IMR-90 (cell line): ENCODE measurements at places on chromosomes 7 and 10. TPM values are rescaled to one million over a fixed set of nuclear protein-coding genes. Genes with fewer than 3 reads are reported as not detected.

GRCh38 chr7:140672382-140673062 is at the start of gene ADCK2:
TSS of gene ADCK2 (plus strand) at chr7:140672945. CDS start at chr7:140673331, 386 bp downstream.
- H3K4me1 ChIP-seq: 0 out of 2 replicates have a peak, but pooled peaks cover 2% of the 10 kb centered on the region
- peak within 1 kb of the TSS; percentile 71 for H3K4me3 ChIP-seq
- no peak within 1 kb of the TSS; the same call in 1 of the 2 replicates for H3K27ac ChIP-seq
- no peak for DNase-seq

GRCh38 chr10:58868736-58869435 is 307.6 kb upstream of the PHYHIPL start:
- H3K27me3 ChIP-seq: no peaks in the 10 kb centered on the region; the same call in 1 of the 2 replicates
- H3K4me3 ChIP-seq: no peak overlapping the region
- peak; percentile 43 for DNase-seq
- H3K36me3 ChIP-seq: no peaks in the 10 kb centered on the region
- 0 out of 2 replicates have a peak, but pooled peaks cover 3% of the 10 kb centered on the region for H3K4me1 ChIP-seq

DNA sequence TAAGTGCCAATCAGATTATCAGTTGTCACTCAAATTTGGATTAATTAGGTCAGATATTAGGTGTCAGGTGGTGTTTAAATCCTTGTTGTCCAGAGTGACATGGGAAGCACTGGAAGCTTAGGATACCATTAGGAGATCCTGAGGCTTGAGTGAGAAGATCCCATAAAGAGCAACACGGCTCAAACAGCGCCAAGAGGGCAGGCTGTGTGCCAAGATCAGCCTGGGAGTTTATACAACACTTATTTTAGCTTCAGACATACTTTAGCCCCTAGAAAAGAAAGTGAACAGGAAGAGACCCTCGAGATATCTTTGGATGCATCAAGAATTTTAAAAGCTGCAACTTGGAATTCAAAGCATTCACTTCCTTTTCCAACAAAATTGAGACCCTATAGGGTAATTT is 14.2 kb upstream of the ACTA2 start:
- H3K36me3 ChIP-seq: no peaks in the 10 kb centered on the region
- no peaks in the 10 kb centered on the region for H3K27me3 ChIP-seq
- peaks cover 7% of the 10 kb centered on the region for H3K4me1 ChIP-seq
- H3K27ac ChIP-seq: no peak overlapping the region
- no peak overlapping the region for H3K4me3 ChIP-seq

- H3K36me3 ChIP-seq: no peaks in the 10 kb centered on the region
- H3K4me3 ChIP-seq: no peak overlapping the region
Observed at GRCh38 chr10:62492012-62492869, 118.1 kb downstream of the ZNF365 start.

GRCh38 chr10:78390817-78391216 is 357.2 kb downstream of the RPS24 start:
- H3K27me3 ChIP-seq: peaks cover 45% of the 10 kb centered on the region
- H3K4me1 ChIP-seq: no peaks in the 10 kb centered on the region
- H3K27ac ChIP-seq: no peak overlapping the region
- no peak for DNase-seq

DNA sequence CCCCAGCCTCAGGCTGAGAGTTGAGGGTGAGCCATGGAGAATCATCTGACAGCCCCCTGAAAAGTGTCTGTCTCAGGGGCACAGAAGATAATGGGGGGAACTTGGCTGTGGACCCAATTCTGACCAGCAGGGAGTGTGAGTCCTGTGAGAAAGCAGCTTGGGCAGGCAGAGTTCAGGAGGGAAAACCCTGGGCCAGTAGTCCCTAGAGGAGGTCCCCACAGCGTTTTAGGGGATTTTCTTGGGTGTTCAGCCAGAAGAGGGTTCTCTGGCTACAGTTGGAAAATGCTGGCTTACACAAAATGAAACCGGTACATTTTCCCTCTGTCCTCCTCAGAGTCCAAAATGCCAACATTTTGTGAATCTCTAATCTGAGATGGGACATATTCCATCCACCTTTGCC is 35.8 kb upstream of the TRIM8 start:
- H3K27me3 ChIP-seq: no peaks in the 10 kb centered on the region
- no peak overlapping the region for H3K27ac ChIP-seq
- no peak for DNase-seq
- H3K4me1 ChIP-seq: peaks cover 27% of the 10 kb centered on the region
- H3K4me3 ChIP-seq: no peak overlapping the region
- H3K36me3 ChIP-seq: peaks cover 8% of the 10 kb centered on the region; the same call in 1 of the 2 replicates

- H3K27ac ChIP-seq: no peak overlapping the region
- H3K36me3 ChIP-seq: no peaks in the 10 kb centered on the region
- H3K4me3 ChIP-seq: no peak overlapping the region
- H3K27me3 ChIP-seq: peaks cover 7% of the 10 kb centered on the region
- H3K4me1 ChIP-seq: peaks cover 5% of the 10 kb centered on the region
Observed at GRCh38 chr10:44464503-44464902, 79.6 kb upstream of the CXCL12 start.

DNA sequence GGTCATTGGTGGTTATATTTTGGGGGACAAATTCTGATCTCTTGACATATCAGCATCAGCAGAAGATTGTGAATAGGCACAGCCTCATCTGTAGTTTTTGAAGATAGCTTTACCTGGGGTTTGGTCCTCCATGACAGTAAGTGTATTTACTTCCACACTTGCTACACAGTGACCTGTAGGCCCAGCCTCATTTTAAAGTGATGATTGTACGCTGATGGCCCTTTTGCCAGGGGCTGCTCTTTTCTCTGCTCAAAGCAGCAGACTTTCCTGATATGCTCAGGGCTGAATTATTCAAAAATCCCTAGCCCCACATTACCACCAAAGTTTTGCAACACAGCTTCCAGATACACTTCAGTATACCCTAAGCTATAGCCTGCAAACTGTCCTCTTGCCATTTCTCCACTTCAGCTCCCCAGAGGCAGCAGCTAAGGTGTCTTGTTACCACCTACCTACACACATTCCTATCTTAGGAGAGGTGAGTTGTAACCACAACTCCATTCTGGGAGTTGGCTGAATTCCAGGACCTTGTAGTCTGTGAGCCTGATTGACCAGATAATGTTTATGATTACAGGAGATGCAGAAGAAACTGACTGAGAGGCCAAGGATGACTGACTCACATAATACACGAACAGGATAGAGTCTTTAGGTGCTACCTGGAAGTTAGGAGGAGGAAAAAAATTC is 6.0 kb downstream of the ASB4 start:
- H3K4me3 ChIP-seq: no peak overlapping the region
- H3K4me1 ChIP-seq: no peaks in the 10 kb centered on the region
- H3K27me3 ChIP-seq: peaks cover 3% of the 10 kb centered on the region; the same call in 1 of the 2 replicates
- H3K36me3 ChIP-seq: no peaks in the 10 kb centered on the region
- H3K27ac ChIP-seq: no peak overlapping the region

- DNase-seq: no peak
- H3K4me1 ChIP-seq: peaks cover 7% of the 10 kb centered on the region
- H3K4me3 ChIP-seq: no peak overlapping the region
- no peak overlapping the region for H3K27ac ChIP-seq
Observed at GRCh38 chr7:116711790-116712189, 39.8 kb downstream of the MET start.

DNA sequence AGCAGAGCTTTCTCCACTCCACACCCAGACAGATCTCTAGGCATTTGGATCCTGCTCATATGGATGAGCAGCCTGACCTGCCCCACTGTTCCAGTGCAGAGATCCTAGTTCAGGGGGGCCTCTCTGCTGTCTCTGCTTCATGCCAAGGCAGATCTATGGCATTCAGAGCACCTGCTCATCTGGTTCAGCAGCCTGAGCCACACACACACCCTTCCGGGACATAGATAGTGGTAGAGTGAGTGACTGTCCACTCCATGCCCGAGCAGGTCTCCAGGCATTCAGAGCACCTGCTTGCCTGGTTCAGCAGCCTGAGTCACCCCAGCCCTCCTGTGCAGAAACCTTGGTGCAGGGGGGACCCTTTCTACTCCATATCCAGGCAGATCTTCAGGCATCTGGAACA is 54.3 kb upstream of the ZNF800 start:
- H3K4me1 ChIP-seq: no peaks in the 10 kb centered on the region
- no peak overlapping the region for H3K4me3 ChIP-seq
- H3K27me3 ChIP-seq: peaks cover 1% of the 10 kb centered on the region

DNA sequence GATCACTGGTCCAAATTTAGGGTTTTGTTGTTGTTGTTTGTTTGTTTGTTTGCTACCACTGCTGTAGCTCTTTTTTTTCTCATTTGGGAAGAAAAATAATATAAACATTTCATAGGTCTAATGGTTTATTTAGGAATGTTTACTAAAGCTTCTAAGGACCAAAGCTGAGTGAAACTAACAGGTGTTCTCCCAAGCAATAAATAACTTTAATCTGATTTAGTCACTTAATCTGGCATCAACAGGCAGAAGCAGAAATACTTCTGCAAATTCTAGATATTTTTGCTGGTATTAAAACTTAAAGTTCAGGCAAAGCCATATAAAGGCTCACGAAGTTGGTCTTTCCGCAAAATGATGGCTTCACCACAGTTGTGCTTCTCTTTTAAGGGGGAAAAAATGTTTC is 144.5 kb upstream of the YAE1 start:
- H3K4me3 ChIP-seq: no peak overlapping the region
- H3K27ac ChIP-seq: no peak overlapping the region
- no peaks in the 10 kb centered on the region for H3K4me1 ChIP-seq
- no peaks in the 10 kb centered on the region for H3K36me3 ChIP-seq
- DNase-seq: no peak

GRCh38 chr10:62083412-62084267 is 182.1 kb downstream of the ARID5B start:
- peak overlapping the region; percentile 93 for H3K27ac ChIP-seq
- H3K4me3 ChIP-seq: no peak overlapping the region
- peaks cover 56% of the 10 kb centered on the region for H3K36me3 ChIP-seq
- H3K27me3 ChIP-seq: no peaks in the 10 kb centered on the region
- DNase-seq: peak; percentile 84

GRCh38 chr7:51286401-51286800 is 30.2 kb downstream of the COBL start:
- DNase-seq: no peak
- H3K4me1 ChIP-seq: no peaks in the 10 kb centered on the region
- no peak overlapping the region for H3K4me3 ChIP-seq
- no peaks in the 10 kb centered on the region for H3K36me3 ChIP-seq

HNRNPH3 gene
- total RNA-seq: 10.6 and 23.6 TPM in 2 replicates

CPA2 gene
- total RNA-seq: not detected in 2 replicates

CHN2 gene
- not detected in 2 replicates for total RNA-seq

HOXA5 gene
- total RNA-seq: 19.9 and 23.9 TPM in 2 replicates
